ENCODE measurements at places on chromosomes 5 and 9.

- DNase-seq, result no peak
These were observed 83.4 kb downstream of the ADRB2 start for GRCh38 chr5:148909766-148910165.

DNA sequence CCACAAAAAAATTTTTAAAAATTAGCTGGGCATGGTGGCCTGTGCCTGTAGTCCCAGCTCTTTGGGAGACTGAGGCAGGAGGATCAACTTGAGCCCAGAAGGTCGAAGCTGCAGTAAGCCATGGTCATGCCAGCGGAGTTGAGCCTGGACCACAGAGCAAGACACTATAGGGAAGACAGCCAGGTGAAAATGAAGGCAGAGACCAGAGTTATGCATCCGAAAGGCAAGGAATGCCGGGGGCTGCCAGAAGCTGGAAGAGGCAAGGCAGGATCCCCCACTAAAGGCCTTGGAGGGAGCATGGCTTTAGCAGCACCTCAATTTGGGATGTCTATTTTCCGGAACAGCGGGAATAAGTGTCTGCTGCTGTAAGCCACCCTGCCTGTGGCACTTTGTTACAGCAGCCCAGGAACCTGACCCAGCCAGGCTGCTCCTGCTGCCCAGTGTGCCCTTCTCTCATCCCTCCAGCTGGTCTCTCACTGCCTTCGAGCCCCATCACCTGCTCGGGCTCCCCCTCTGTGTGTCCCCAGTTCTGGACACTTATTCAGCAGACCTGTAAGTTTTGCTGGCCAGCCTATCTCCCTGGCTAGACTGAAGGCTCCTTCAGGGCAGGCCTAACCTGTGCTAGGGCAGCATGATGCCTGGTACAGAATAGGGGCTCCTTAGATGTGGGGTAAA is 16.8 kb upstream of the JADE2 start:
- DNase-seq, result no peak

- no peak for DNase-seq
These were observed 11.4 kb downstream of the DCAF10 start for GRCh38 chr9:37811906-37812476.

DNA sequence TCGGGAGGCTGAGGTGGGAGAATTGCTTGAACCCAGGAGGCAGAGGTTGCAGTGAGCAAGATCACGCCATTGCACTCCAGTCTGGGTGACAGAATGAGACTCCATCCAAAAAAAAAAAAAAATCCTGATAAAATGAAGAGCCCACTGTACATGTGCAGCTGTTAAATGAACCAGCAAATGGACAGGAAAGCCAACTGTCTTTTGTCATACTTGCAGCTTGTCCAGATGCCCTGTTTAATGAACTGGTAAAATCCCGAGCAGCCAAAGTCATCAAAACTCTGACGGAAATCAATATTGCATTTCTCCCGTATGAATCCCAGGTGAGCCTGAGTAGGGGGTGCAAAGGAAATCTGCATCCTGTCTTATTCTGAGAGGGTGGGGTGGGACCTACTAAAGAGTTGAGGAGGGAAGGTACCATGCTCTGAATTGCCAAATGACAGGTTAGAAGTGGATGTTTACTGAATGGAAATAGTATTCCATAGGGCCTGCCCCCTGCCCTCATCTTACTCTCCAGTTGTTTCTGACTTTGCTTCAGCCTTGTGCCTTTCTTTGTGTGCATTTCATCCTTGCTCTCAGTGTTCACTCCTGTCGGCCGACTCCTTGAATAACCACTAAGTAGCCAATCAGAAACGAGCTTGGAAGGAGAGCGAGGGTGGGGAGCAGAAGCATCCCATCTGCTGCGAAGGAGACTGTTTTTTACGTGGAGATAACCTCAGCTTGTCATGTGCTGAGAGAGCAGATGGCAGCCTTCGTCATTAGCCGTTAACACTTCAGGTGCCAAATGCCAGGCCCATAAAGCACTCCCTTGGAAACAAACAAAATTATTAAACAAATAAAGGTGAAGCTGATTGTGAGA is 45.7 kb upstream of the CFAP157 start:
- DNase-seq, result no peak

- no peak for DNase-seq
These were observed 7.7 kb downstream of the NR3C1 start for GRCh38 chr5:143395638-143396352.

GRCh38 chr5:95827892-95828246 is 5.3 kb upstream of the GLRX start:
- no peak for DNase-seq

DNA sequence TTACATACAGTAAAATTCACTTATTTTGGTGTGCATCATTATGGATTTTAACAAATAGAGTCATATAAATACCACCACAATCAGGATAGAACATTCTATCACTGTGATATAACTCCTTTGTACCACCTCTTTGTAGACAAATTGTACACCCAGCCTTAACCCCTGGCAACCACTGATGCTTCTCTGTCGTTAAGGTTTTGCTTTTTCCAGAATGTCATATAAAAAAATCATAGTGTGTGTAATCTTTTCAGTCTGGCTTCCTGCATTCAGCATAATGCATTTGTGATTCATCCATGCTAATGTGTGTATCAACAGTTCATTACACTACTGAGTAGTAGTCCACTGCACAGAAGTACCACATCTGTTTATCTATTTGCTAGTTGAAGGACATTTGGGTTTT is 81.2 kb downstream of the ARSB start:
- no peak for DNase-seq

DNA sequence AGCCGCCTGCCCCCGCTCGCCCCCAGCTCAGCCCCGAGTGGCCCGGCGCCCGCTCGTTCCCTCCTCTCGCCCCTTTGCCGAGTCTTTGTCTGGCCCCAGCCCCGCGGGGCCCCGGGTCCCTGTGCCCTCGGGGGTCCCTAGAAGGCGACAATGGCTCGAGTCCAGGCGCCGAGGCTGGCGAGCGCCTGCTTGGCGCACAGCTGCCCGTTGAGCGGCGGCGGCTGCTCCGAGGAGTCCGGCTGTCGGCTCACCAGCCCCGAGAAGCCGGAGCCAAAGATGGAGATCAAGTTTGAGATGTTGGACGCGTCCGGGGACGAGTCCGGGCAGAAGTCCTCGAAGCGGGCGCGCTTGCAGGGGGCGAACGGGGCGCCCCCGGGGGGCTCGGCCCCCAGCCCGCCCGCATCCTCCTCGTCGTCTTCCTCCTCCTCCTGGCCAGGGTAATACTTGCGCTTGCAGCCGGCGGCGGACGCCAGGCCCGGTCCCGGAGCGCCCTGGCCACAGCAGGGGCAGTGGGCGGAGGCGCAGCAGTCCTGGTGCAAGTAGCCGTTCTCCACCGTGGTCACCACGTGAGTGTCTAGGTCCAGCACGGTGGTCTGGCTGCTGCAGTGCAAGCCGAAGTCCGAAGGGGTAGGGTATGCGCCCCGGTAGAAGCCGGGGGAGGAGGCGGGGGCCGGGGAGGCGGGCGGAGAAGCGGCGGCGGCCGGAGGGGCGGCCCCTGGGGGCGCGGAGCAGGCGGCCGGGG is 1.2 kb downstream of the IER5L start:
- no peak for DNase-seq

- DNase-seq, result no peak
These were observed 29.6 kb downstream of the ELOVL7 start for GRCh38 chr5:60814498-60814897.

GRCh38 chr5:15926586-15926985 is 253.0 kb downstream of the MARCHF11 start:
- DNase-seq, result no peak

- DNase-seq, result peak; percentile 38
These were observed 27.9 kb downstream of the CDKN2A start for GRCh38 chr9:21966140-21966851.

DNA sequence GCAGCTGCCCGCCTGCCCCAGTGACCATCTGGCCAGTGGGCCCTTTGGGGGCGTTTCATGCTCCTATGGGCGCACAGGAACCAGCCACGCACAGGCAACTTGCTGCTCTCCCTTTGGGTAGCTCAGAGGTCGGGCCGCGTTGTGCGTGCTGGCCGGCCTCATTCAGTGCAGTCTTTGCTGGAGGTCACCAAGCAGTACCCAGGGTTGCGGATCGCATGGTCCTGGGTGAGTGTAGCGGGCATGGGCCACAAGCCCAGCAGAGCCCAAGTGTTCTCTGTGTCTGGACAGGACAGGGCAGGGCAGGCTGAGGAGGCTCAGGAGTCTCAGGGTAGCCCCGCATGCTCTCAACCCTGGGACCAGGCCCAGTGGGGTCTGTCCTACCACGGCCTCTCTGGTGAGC is 9.9 kb upstream of the MRNIP start:
- DNase-seq, result no peak

DNA sequence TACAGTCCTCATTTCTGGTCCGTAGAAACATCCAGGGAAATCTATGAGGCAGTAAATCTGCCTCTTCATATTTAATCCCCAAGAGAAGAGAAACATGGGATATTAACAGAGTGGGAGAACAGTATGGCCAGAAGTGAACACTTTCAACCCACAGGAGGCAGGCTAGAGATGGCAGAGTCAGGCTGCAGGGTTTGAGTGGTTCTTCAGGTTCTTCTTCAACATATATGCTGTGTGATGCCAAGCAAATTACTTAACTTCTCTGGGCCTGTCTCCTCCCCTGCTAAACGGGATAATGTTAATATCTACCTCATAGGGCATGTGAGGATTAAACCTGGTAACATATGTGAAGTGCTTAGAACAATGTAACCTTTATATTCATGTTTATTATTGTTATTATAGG is 321.8 kb downstream of the PSAT1 start:
- DNase-seq, result no peak

DNA sequence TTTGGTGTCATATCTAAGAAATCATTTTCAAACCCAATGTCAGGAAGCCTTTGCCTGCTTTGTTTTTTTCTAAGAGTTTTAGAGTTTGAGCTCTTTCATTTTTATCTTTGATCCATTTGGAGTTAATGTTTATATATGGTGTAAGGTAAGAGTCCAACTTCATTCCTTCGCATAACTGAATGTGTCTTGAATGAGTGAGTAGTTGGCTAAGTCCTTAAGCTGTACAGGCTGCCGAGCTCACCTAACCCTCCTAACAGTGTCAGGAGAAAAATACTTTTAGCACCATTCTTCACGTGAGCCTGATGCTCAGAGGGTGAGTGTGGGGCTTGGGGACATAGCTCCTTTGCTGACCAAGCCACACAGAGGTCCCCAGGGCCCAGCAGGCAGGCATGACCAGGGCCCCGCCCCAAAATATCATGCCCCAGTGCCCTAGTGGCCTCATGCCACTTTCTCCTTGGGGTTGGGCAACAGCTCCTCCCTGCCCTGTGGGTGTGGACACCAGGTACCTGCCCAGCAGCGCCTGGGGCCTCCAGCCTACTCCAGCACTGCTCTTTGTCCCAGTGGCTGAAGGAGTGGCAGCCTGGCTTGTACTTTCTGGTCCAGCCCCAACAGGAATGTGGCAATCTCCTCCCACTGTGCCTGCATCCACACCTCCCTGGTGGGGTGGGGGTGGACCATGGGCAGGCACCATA is 17.2 kb downstream of the PPARGC1B start:
- no peak for DNase-seq

DNA sequence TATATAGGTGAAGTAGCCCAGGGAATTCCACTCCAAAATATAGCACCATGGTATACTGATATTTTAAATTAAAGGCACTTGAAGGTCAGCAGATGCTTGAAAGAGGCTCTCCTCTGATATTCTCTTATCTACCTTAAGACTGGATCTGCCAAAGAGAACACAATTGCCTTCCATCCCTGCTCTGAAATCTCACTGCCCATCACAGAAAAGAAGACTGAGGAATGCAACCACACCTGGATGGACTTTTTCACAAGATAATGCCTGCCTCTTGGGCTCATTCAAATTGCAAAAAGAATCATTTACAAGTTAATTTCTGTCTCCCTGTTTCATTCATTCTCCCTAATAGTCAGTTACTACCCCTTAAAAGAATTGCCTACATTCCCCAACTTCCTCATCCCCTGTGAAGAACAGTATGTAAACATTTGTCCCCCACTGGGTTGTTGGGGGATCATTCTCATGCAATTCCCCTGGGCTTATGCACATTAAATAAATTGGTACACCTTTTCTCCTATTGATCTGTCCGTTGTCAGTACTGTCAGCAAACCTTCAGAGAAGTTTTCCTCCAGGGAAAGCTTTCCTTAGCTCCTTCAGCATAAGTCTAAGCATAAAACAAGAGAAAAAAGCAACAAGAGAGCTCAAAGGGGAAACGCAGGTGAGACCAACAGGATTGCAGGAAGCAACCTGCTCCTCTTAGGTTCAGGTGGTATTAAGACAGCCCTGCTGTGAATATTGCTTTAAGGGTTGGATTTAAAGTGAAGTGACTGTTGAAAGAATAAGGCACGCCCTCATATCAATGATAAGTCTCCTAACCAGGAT is 171.4 kb upstream of the SLC30A5 start:
- no peak for DNase-seq

GRCh38 chr9:108412755-108413154 is 443.0 kb downstream of the ACTL7B start:
- DNase-seq, result no peak

- no peak for DNase-seq
These were observed 1.8 kb downstream of the AUH start for GRCh38 chr9:91359734-91360470.

DNA sequence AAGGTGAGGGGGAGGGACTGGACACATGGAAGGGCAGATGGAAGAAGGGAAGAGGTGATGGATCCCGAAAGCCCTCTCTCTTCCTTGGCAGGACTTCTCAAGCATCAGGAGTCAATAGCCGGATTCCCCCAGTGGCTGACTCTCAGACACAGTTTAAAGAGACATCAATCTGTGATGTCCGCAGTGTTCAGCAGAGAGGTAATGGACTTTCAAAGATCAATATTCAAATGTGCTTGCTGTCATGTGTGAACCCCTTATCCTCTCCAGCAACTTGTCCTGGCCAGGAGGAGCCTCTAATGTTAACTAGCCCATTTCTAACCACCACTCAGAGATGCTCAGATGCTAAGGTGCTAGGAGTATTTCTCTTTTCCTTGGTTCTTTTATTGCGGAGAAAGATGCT is 392.2 kb downstream of the IRX1 start:
- DNase-seq, result no peak

DNA sequence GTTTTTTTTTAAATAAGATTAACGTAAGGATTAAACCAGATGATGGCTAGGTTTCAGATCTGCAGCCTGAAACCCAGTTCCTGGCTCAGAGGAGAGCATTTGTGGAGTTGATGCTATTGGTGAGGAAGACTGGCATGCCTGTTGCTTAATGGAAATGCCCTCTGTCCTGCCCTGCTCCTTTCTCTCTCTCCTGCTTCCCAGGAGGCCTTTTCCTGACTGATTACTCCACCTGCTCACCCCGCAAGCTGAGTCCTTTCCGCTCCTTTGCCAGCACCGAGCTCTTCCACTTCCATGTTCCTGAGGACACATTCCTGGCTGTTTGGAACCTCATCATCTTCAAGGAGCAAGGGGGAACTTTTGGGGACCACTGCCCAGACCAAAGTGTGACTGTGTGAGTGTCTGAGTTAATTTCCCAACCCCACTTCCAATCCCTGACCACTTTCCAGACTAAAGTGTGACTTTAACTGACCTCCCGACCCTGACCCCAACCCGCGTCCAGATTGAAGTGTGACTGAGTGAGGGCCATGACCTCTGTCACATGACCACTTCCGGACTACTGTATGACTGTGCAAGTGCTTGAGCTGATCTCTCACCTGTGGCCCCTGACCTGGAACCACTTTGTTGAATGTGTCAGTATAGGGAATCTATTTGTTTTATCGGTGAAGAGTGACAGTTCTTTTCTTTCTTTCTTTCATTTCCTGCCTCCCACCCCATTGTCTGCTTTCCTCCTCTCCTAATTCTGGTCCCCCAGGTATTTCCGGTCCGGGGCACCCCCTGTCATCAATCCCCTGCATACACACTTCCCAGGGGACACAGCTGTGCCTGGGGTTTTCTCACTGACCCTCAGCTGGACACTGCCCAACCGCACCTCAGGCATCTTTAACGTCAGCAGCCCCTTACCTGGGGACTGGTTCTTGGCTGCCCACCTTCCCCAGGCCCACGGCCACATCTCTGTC is 5.5 kb downstream of the TMEM8B start:
- no peak for DNase-seq

- DNase-seq, result peak; percentile 32
These were observed 87.1 kb downstream of the SEMA4D start for GRCh38 chr9:89410641-89411350.
